Spinal cord (tissue), 10 donors: ENCODE measurements at places on chromosomes 2 and 18. TPM values are rescaled to one million over a fixed set of nuclear protein-coding genes. Genes with fewer than 3 reads are reported as not detected.

The ANKRD30BL gene
- total RNA-seq, result 3.4 TPM

The ADCYAP1 gene
- total RNA-seq, result 5.0 TPM

DNA sequence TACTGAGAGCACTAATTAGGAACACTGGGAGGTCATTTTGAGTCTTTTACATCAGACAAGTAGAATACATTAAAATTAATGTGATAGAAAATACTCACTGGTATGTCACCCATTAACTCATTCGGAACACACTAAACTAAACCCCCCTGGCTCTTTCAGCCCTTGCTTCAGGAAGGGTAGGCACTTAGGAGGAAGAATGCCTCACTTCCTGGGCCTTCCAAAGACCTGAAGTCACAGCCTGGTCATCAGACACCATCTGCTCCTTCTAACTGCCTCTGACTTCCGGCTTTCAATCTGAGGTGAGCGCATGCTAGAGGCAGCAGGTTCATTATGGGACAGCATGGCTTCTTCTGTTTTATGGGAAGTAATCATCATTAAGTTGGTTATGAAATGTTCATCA, 451.4 kb downstream of the PID1 start:
- no peak overlapping the region for H3K27ac ChIP-seq
- no peak overlapping the region for H3K4me3 ChIP-seq
- DNase-seq, result no peak
- H3K36me3 ChIP-seq, result no peaks in the 10 kb centered on the region

- H3K36me3 ChIP-seq, result no peaks in the 10 kb centered on the region
- peaks cover 22% of the 10 kb centered on the region for H3K4me1 ChIP-seq
- H3K27ac ChIP-seq, result no peak overlapping the region
- DNase-seq, result no peak
- H3K27me3 ChIP-seq, result no peaks in the 10 kb centered on the region
These were observed 133.2 kb upstream of the ID2 start for GRCh38 chr2:8548619-8549150.

GRCh38 chr18:79434607-79435401, 39.1 kb downstream of the NFATC1 start:
- no peaks in the 10 kb centered on the region for H3K27me3 ChIP-seq
- H3K4me3 ChIP-seq, result no peak overlapping the region
- H3K27ac ChIP-seq, result no peak overlapping the region
- H3K36me3 ChIP-seq, result peaks cover 43% of the 10 kb centered on the region

- DNase-seq, result no peak
- H3K36me3 ChIP-seq, result no peaks in the 10 kb centered on the region
- H3K27ac ChIP-seq, result no peak overlapping the region
- H3K4me3 ChIP-seq, result no peak overlapping the region
These were observed 65.7 kb upstream of the RTN4 start for GRCh38 chr2:55115761-55116597.

GRCh38 chr2:27191070-27191829, 20.6 kb upstream of the ATRAID start:
- no peak overlapping the region for H3K4me3 ChIP-seq
- no peaks in the 10 kb centered on the region for H3K4me1 ChIP-seq
- H3K27ac ChIP-seq, result no peak overlapping the region
- peak; percentile 93 for DNase-seq

GRCh38 chr2:36697424-36698066, 1.0 kb downstream of the VIT start:
- no peaks in the 10 kb centered on the region for H3K36me3 ChIP-seq
- no peaks in the 10 kb centered on the region for H3K27me3 ChIP-seq
- no peak for DNase-seq
- H3K4me3 ChIP-seq, result no peak overlapping the region
- H3K27ac ChIP-seq, result no peak overlapping the region

GRCh38 chr2:158459161-158460003, 2.6 kb downstream of the PKP4 start:
- no peaks in the 10 kb centered on the region for H3K36me3 ChIP-seq
- no peaks in the 10 kb centered on the region for H3K4me1 ChIP-seq
- peak overlapping the region; percentile 95 for H3K27ac ChIP-seq
- peak; percentile 36 for DNase-seq
- H3K27me3 ChIP-seq, result no peaks in the 10 kb centered on the region

- H3K27ac ChIP-seq, result no peak overlapping the region
- peaks cover 3% of the 10 kb centered on the region for H3K36me3 ChIP-seq
- H3K27me3 ChIP-seq, result peaks cover 9% of the 10 kb centered on the region
- DNase-seq, result no peak
These were observed 14.7 kb downstream of the CROCC2 start for GRCh38 chr2:240920783-240921231.

GRCh38 chr2:34447097-34447496, 848.0 kb upstream of the FAM98A start:
- H3K27ac ChIP-seq, result no peak overlapping the region
- no peaks in the 10 kb centered on the region for H3K36me3 ChIP-seq
- H3K4me3 ChIP-seq, result no peak overlapping the region
- no peaks in the 10 kb centered on the region for H3K4me1 ChIP-seq

DNA sequence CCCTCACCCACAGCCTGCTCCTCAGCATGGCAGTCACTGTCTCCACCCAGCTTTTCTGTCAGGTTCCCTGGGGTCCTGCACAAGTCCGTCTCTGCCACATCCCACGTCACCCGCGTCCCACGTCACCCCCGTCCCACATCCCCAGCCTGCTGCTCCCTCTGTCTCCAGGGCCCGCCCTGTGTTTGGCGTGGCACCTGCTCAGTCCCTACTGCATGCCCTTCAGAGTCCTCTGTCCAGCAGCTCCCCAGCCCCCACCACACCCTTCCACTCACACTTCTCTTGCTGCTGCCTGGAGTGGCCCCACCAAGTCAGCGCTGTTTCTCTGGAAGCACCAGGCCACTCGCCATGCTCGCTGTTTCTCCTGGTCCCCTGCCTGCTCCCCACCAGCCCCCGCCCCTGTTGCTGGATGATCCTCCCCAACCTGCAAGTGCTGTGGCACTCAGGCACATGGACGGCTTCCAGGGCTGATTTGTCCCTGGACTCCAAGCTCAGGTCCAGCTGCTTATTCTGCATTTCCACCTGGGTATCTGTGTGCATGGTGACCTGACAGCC, 18.8 kb downstream of the ATG4B start:
- no peak for DNase-seq
- peaks cover 87% of the 10 kb centered on the region for H3K36me3 ChIP-seq
- no peaks in the 10 kb centered on the region for H3K27me3 ChIP-seq
- no peaks in the 10 kb centered on the region for H3K4me1 ChIP-seq
- H3K4me3 ChIP-seq, result no peak overlapping the region

DNA sequence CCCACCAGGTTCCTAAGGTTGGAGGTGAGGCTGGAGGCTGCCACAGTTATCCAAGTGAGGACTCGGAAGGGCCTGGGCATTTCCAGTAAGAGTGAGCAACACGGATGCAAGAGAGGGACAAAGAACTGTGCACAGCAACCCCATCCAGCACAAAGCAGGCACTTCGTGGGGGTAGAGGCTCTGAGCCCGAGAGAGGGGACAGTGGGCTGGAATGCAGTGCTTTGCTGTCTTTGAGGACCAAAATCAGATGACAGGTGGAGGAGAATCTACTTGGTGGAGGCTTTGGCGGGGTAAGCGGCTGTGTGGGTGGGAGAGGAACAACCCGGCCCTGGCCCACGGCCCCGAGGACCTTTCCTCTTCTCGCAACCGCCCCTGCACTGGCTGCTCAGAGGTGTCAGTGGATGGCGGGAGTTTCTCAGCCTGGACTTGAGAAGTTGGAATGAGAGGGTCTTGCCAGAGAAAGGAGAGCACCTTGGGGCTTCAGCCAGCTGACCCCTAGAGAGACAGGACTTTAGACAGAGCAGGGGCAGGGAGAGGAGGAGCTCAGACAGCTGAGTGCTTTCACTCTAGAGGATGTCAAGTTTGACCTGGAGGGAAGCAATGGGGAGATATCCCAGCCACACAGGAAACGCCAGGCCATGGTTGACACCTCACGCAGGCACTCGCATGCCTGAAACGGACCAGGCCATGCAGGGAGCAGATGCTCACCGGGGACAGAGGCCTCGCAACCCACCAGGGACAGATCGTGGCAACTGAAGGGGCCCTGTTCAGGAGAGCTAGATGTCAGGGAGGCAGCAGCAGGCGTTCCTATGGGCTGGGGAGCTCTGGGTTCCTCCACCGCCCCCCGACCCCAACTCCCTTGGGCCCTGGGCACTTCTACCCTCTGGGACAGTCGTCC, 11.6 kb downstream of the RAMP1 start:
- no peaks in the 10 kb centered on the region for H3K27me3 ChIP-seq
- peaks cover 41% of the 10 kb centered on the region for H3K4me1 ChIP-seq
- peaks cover 37% of the 10 kb centered on the region for H3K36me3 ChIP-seq
- H3K27ac ChIP-seq, result no peak overlapping the region

GRCh38 chr2:227280895-227281294, 44.2 kb upstream of the MFF start:
- no peaks in the 10 kb centered on the region for H3K27me3 ChIP-seq
- H3K4me3 ChIP-seq, result no peak overlapping the region
- no peaks in the 10 kb centered on the region for H3K4me1 ChIP-seq

- no peaks in the 10 kb centered on the region for H3K27me3 ChIP-seq
- H3K4me1 ChIP-seq, result peaks cover 10% of the 10 kb centered on the region
- no peak for DNase-seq
- peaks cover 9% of the 10 kb centered on the region for H3K36me3 ChIP-seq
These were observed 41.3 kb downstream of the FAM171B start for GRCh38 chr2:186734957-186735734.

DNA sequence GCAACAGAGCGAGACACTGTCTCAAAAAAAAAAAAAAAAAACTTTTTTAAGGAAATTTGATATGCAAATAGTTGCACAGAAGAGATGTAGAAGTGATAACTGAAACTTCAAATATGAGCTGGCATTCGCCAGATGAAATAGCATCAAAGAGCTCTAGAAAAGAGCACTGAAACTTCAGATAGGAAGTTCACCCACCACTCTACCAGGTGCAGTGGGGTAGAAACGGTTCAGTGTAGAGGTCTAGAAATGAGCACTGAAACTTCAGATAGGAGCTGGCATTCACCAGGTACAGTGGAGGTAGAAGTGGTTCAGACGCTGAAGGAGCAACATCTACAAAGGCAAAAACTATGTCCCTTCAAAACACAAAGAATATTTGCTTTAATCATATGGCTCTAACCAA, 9.0 kb upstream of the ONECUT2 start:
- H3K27ac ChIP-seq, result no peak overlapping the region
- no peaks in the 10 kb centered on the region for H3K36me3 ChIP-seq
- H3K27me3 ChIP-seq, result peaks cover 64% of the 10 kb centered on the region
- no peak overlapping the region for H3K4me3 ChIP-seq
- DNase-seq, result no peak

GRCh38 chr18:9711361-9712129, 3.4 kb downstream of the RAB31 start:
- peaks cover 7% of the 10 kb centered on the region for H3K27me3 ChIP-seq
- DNase-seq, result no peak
- no peak overlapping the region for H3K4me3 ChIP-seq
- no peak overlapping the region for H3K27ac ChIP-seq
- peaks cover 26% of the 10 kb centered on the region for H3K4me1 ChIP-seq

GRCh38 chr18:36025025-36025424, 42.3 kb downstream of the RPRD1A start:
- peaks cover 10% of the 10 kb centered on the region for H3K36me3 ChIP-seq
- H3K4me1 ChIP-seq, result no peaks in the 10 kb centered on the region
- no peak overlapping the region for H3K4me3 ChIP-seq
- no peaks in the 10 kb centered on the region for H3K27me3 ChIP-seq
- no peak overlapping the region for H3K27ac ChIP-seq

DNA sequence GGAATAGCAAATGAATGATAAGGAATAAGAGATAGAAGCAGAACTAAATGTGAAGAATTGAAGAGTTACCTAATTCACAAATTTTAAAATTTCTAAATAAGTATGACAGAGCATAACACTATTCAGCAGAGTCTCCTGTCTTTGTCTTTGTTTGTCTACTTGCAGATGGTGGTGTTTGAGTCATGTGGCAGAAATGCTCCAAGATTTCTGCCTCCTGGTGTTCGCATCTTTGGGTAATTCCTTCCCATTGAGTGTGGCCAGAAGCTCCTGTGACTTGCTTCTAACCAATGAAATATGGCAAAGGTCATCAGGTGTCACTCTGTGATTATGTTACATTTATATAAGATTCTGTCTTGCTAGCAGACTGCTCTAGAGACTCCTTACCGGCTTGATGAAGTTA, 45.6 kb upstream of the GALNT3 start:
- no peak for DNase-seq
- H3K4me1 ChIP-seq, result no peaks in the 10 kb centered on the region
- H3K27ac ChIP-seq, result no peak overlapping the region
- H3K36me3 ChIP-seq, result no peaks in the 10 kb centered on the region
- no peaks in the 10 kb centered on the region for H3K27me3 ChIP-seq

- no peaks in the 10 kb centered on the region for H3K36me3 ChIP-seq
- H3K4me1 ChIP-seq, result no peaks in the 10 kb centered on the region
- H3K27me3 ChIP-seq, result no peaks in the 10 kb centered on the region
These were observed 926 bp downstream of the NDUFV2 start for GRCh38 chr18:9103376-9103873.

DNA sequence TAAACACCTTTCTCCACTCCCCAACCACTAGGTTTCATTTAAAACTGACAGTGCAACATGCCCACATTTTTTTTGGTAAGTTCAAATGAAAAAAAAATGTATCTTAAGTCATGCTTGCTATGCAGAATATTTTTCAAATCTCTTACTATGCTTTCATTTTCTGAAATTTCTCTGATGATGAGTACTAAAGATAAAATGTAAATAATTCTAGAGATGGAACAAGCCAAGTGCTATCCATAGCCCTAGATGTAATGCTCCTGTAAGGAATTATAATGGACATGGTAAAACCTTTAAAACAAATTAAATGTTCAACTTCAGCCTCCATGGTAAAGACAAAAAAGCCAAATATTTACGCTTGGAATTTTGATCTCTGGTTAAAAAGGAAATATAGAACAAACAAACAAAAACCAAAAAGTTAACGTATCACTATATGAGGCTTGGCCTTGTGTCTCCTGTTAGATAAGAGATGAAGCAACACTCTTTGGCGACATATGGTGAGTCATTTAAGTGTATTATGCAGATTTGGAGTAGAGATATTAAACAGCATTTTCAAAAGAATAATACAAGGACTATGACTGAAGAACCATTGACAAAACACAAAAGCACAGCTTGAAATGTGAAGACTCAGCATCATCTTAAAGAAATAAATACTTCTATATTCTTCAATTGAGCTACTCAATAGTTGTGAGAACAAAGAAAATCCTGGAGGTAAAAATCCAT, 392.0 kb upstream of the LYPD1 start:
- no peaks in the 10 kb centered on the region for H3K4me1 ChIP-seq
- no peaks in the 10 kb centered on the region for H3K36me3 ChIP-seq
- H3K4me3 ChIP-seq, result no peak overlapping the region
- DNase-seq, result no peak
- H3K27me3 ChIP-seq, result no peaks in the 10 kb centered on the region

DNA sequence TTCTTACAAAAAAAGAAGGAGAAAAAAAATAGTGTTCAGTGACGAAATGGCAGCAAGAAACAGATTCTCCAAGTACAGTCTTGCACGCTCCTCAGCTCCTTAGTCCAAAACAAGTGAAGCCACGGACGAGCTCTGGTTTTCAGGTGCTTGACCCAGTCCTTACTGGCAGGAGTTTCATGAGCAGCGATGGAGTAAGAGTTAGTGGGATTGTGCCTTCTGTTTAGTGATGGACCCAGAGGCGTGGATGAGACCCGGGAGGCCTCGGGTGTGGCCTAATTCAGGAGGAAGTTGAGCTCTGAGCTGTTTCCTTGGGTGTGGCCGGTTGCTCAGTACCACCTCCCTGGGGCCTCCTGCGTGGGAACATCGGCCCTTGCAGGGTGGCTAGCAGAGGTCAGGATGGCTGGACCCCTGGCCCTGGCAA, 52.0 kb downstream of the KIF5C start:
- H3K27ac ChIP-seq, result no peak overlapping the region
- no peaks in the 10 kb centered on the region for H3K27me3 ChIP-seq
- peaks cover 18% of the 10 kb centered on the region for H3K4me1 ChIP-seq
- DNase-seq, result no peak
- H3K4me3 ChIP-seq, result no peak overlapping the region
- peaks cover 14% of the 10 kb centered on the region for H3K36me3 ChIP-seq

GRCh38 chr2:105256431-105257047, 15.0 kb downstream of the GPR45 start:
- H3K4me3 ChIP-seq, result no peak overlapping the region
- H3K27me3 ChIP-seq, result no peaks in the 10 kb centered on the region
- no peaks in the 10 kb centered on the region for H3K4me1 ChIP-seq
